ENCODE measurements at places on chromosomes 2 and 18.

DNA sequence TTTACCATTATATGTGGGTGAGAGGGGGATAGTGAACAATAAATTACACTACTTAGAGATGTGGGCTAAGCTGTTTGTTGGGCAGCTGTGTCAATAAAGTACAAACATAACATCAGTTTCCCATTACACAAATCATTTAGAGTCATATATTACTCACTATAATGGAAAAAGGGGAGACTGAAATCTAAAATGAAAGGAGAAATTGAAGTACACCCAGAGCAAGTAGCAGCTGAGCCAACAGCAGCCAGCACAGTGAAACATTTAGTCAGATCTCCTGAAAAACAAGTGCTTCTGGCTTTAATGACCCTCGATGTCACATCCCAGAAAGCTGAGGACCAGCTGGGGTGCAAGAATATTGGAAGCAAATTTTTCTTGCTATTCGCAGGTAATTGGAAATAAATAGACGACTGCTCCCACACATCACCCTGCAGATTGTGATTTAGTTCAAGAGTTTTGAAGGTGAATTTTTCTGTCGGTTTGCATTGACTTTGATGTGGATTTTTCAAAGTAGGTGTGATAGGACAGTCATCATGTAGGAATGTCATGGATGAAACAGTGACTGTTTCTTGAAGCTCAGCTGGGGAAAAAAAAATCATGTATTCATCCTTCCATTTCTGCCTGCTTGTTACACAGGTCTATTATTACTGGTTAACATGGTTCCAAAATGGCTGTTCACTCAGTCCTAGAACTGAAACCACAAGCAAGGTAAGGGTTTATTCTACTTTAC, 1607.3 kb upstream of the CELF4 start:
- DNase-seq = no peak

DNA sequence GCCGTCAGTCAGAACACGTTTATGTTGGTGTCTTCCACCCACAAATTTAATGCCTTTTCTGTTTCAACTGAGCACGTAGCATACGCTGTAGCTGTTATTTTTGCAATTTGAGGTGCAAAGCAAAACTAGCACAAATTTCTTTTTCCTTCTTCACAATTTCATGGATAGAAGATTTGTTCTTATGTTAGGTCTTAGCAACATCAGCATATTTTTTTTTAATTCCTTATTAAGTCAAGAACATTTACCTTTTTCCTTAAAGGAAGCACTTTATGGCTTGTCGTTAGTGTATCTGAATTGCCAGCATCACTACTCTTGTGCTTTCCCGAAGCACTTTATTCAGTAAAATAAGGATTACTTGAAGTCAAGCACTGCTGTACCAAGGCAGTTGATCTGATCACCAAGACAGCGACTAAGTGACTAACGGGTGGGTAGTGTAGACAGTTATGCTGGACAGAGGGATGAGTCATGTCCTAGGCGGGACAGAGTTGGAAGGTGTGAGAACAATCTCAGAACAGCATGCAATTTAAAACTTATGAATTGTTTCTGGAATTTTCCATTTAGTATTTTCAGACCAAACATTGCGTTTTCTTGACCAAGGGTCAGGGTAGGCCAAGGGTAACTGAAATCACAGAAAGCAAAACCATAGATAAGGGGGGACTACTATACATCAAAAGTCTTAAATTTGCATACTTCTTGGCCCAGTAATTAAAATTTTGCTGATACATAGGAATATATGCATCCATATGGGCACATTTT, 13.3 kb downstream of the BABAM2 start:
- no peak for DNase-seq

- DNase-seq = no peak
Observed at GRCh38 chr18:48029296-48029986, 99.0 kb upstream of the SMAD2 start.

DNA sequence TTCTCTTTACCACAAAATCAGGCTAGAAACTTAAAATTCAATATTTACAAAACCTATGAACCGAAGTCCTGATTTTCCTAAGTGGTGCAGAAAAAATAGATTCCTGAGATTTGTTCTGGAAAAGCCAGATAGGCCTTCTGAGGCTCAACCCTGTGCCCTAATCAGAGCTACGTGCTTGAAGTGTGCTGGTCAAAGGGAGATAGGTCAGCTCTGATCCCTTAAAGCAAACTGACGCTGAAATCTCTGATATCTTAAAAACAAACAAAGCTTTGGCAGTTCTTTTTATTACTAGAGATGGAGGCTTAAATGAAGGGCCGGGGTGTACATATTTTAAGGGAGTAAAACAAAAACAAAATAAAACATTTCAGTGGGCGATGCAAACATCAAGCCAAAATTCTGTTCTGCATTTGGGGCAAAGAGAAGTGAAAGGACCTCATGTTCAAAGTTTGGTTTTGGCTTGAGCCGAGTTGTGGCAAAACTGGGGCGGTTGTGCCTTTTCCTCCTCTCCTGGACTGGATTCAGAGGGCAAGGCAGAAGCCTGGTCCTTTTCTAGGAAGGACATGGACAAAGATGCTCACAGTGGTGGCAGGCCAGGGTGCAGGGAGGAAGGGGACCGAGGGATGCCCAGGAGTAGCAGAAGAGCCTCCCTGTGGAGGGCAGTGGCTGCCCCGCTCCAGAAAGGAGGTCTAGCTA, 295.0 kb downstream of the CDCA7 start:
- DNase-seq = no peak

DNA sequence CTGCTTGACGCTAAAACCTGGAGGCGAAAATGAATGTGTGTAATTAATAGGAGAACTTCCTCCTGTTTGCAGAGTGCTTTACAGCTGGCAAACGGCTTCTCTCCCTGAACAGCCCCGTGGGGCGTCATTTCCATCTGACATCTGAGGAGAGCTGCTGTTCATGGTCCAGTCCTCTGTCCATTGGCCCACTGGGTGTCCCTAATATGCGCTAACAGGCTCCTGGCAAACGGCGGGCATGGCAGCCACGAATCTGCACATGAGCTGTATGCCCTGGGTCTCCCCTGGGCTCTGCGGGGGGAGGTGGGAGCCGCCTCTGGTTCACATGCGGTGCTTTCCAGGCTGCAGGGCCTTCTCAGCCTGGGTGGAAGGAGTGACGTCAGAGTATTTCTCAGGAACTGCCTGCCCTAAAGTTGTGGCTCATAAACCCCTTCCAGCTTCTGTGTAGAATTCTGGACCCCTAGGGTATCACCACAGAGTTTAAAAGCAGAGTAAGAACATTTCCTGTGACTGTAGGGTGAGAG, 73.2 kb downstream of the LRRFIP1 start:
- peak; percentile 55 for DNase-seq

DNA sequence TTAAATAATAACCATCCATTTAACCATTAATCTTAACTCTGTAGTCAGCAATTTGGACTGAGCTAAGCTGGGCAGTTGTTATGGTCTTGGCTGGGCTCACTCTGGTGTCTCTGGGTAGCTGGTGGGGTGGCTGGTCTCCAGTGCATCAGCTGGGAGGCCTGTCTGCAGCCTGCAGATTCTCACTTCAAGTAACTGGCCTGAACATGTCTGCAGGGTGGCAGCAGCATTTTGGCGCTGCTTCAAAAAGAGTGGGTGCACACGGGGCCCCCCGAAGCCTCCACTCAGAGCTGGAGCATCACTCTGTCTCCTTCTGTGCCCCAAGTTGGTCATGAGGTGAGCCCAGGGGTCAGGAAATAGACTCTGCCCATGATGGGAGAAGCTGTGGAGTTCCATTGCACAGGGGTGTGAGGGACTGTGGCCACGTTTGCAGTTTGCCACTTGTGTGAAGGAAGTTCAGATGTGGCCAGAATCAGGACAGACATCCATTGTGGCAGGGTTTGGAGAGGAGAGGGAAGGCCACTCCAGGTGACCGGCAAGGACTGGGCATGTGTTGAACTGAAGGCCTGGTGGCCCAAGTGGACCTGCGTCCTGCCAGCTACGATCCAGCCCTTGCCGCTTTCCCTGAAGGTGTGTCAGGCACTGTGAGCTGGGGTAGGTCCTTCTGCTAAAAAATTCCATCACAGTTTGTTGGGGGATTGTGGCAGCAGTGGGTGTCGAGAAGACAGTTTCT, 4.9 kb upstream of the ALLC start:
- DNase-seq = no peak

GRCh38 chr2:138507267-138507666, 5.7 kb downstream of the SPOPL start:
- DNase-seq = no peak

- DNase-seq = peak; percentile 62
Observed at GRCh38 chr2:170815746-170816503, 762 bp upstream of the GAD1 start.

DNA sequence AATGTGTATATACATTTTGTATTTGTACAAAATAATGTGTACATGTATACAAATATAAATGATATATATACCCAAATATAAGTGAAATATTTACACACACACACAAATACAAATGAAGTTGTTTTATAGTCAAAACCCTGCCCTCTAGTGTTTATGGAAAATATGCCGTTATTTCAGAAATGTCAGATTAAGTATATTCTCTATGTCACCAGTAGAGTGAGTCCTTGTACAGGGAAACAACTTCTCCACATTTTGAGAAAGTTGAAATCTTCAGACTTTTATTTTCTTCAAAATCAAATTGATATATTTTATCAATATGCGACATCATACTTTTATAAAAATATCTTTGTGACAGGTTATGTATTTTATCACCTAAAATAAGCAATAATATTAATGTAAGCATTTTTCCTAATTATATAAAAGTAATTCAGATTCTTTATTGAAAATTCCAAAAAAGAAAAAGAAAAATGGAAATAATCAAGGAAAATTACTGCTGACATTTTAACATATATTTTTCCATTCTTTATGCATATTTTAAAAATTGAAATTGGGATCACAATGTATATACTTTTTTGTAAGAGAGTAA, 22.4 kb downstream of the ARL6IP6 start:
- no peak for DNase-seq

DNA sequence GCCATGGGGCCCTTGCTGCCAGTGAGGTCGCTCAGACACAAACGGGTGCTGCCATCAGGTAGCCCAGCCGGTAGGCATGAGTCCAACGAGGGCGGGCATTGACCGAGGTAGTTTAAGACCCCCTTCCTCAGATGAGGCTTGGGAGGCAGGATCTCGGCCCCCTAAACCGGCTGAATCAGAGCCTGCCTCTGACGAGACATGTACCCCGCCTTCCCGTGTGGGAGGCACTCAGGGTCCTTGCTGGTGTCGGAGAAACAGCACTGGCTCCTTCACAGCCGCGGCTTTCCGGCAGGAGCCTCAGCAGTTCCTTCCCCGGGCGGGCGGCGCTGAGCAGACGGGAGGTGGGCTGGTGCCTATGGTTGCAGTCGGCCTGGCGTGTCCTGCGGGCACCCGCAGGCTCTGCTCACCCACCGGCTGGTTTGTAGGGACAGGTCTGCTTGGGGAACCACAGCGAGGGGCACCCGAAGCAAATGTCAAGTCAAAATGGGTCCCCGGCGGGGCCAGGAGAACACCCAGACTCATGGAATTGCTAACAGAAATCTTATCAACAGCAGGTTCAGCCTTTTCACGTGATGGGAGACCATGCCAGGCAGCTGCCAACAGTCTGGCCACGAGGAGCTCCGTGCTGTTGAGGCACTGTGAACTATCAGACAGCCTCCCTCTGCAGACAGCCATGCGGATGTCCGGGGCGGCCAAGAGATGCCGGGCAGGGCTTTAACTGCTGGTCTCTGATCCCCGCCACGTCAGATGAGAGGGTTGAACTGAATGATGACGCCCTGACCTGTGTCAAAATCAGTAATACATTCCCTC, 2.8 kb downstream of the KCNG2 start:
- DNase-seq = no peak

GRCh38 chr18:33540392-33540791, 37.6 kb upstream of the ASXL3 start:
- DNase-seq = no peak

- DNase-seq = no peak
Observed at GRCh38 chr18:37967261-37967660, 401.7 kb upstream of the CELF4 start.

GRCh38 chr18:33116376-33116775, 324.1 kb downstream of the CCDC178 start:
- DNase-seq = no peak

DNA sequence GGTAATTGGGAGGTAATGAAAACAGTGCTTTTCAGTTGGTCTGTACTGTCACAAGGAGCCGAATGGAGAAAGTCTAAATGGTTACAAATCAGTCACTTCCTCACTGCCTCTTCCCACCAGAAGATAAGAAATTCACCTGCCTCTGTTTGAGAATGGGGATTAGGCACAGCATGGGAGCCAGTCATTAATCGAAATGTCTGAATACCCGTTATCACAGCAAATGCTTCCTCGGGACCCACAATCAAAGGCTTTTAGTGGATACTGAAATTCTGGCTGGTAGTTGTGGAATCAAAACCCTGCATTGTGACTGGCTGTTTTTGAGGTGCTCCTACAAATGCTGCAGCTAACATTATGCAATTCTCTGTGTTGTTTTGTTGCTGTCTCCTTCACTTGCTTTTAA, 461.0 kb upstream of the MEX3C start:
- no peak for DNase-seq

- no peak for DNase-seq
Observed at GRCh38 chr2:172643142-172643541, 87.3 kb downstream of the PDK1 start.

- no peak for DNase-seq
Observed at GRCh38 chr2:30796699-30797098, 10.5 kb downstream of the CAPN13 start.

DNA sequence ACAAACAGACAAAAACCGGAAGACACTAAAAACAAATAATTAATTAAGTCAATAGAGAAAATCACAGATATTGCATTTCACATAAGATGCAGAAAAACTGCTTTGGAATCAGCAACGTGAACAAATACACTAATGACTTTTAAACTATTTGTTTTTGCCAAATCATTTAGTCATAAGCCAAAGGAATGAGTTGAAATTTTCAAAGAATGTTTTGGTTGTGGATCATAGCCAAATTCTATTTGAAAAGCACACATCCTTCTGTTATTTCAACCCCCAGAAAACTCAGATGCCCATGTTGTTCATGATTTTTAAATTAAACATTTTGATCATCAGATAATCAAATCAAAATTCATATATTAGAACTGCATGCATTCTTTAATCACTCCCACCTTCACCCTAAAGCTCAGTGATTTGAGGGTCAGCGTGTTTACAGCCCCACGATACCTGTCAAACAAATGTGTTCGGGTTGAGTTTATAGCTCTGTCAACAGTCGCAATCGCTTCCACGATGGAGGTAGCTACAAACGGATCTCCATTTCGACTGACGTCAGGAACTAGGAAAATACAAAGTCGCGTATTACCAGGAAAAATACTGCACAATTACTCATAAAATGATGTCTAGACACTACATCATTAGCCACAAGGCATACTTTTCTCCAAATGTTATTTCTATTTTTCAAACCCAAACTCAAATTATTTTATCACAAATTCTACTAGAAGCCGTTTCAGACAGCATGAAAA, 90.2 kb downstream of the PXDN start:
- no peak for DNase-seq

GRCh38 chr2:44801841-44802776, 139.4 kb upstream of the SIX3 start:
- DNase-seq = no peak

DNA sequence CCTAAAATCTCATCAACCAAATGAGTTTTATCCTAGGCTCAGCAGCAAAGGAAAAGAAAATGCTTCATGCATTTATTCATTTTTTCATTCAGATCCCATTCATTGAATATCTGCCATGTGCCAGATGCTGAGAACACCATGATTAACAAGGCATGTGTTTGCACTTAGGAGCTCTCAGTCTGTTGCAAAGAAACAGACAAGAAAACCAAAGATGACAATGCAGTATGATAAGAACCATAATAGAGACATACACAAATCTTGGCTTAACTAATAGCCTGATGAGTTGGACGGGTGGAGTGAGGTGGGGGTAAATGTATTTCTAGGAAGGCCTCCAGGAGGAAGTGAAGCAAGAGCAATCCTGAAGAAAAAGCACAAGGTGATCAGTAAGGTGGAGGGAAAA, 177.8 kb upstream of the SCN7A start:
- no peak for DNase-seq
